ENCODE measurements at places on chromosomes 4 and X.

- no peak for DNase-seq
Measured at GRCh38 chrX:154351183-154352011, 23.0 kb downstream of the FLNA start.

- no peak for DNase-seq
Measured at GRCh38 chr4:141759796-141760425, 123.5 kb downstream of the IL15 start.

- DNase-seq: no peak
Measured at GRCh38 chr4:57763070-57763469, 652.9 kb upstream of the IGFBP7 start.

- DNase-seq: peak; percentile 25
Measured at GRCh38 chrX:18886005-18886343, 97.9 kb downstream of the PHKA2 start.

- no peak for DNase-seq
Measured at GRCh38 chr4:74822603-74823002, 28.3 kb upstream of the BTC start.

DNA sequence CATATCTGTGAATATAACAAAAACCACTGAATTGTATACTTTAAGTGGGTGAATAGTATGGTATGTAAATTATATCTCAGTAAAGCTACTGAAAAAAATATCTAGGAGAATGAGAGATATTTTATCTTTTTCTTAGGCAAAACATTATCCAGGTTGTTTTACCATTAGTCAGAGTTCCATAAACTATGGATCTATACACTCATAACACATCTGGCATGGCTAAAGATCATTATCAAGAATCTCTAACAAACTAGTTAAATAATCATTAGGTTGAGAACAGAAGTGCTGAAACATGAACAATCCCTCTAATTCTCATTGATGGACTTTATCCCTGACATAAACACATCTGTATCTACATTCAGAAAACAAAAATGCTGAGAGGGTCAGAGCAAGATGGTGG lies 15.6 kb downstream of the MED14 start:
- no peak for DNase-seq

- no peak for DNase-seq
Measured at GRCh38 chr4:11596989-11597388, 168.3 kb upstream of the HS3ST1 start.

GRCh38 chr4:112296949-112297880 lies at the start of gene ALPK1:
Gene ALPK1, plus strand, starts transcription at chr4:112297369.
- no peak for DNase-seq

DNA sequence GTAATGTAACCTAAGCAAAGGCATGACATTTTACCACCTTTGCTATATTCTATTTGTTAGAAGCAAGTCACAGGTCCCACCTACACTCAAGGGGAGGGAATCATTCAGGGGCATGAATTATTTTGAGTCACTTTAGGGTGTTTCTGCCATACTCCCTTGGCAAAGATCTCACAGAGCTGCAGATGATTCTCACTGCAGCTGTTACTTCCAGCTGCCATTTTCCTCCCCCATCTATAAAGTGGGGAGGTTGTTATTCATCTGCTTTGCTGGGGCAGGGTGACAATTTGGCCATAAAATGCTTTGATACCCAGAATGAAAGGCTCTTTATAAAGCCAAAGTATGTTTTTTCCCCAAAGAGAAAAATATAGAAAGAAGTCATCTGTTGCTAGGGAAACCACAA lies 136.5 kb upstream of the SMIM31 start:
- no peak for DNase-seq

DNA sequence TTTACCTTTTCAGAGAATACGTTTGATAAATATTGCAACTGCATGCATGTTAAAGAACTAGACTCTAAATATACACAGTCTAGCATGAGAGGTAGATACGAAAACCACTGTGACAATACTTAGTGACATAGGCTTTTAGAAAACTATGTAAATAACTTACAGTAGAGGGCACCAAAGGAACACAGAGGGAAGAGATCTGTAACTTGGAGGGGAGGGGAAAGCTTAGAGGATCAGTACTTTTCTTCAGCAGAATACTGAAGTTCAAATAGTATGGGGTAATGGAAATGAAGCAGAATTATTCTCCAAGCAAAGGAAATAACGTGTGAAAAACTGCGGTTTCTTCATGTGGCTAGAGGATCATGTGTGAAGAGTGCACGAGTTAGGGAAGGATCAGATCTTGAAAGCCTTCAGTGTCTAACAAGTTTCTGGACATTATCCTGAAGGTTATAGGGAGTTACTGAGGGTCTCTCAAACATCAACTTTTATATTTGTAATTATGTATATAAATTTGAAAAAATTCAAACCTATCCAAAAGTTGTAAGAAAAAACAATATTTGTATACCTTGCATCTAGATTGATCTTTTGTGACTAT lies 264.3 kb downstream of the NPFFR2 start:
- no peak for DNase-seq

DNA sequence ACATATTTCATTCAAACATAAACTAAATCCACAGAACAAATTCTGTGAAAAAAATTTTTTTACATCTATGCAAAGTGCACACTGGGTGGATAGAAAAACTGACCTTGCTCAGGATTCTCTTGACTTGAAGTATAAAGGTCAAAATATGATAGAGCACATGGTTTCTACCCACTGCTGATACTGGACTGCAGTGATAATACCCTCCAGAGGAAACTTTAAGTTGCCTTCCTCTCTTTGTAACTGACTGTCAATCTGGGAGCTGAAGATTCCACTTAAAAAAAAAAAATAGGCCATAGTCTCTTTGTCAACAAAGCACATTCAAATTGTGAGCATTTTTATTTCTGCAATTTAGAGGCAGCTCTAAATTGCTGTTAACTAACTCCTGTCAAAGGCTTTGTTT lies 3.2 kb upstream of the AMMECR1 start:
- no peak for DNase-seq

- no peak for DNase-seq
Measured at GRCh38 chr4:182022909-182023308, 220.3 kb upstream of the TENM3 start.

GRCh38 chr4:140092094-140092851 lies 61.7 kb downstream of the MAML3 start:
- DNase-seq: peak; percentile 22

DNA sequence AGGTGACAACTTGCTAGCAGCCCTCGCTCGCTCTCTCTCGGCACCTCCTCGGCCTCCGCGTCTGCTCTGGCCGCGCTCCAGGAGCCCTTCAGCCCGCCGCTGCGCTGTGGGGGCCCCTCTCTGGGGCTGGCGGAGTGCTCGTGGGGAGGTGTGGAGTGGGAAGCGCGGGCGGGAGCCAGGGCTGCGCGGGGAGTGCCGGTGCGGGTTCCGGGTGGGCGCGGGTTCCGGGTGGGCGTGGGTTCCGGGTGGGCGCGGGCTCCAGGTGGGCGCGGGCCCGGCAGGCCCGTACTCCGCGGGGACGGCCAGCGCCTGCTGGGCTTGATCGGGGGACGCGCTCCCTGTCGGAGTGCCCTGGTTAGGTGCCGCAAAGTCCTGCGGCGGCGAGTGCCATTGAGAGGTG lies 384.3 kb downstream of the GPM6A start:
- no peak for DNase-seq

- DNase-seq: no peak
Measured at GRCh38 chrX:18676470-18676869, 4.6 kb upstream of the RS1 start.

DNA sequence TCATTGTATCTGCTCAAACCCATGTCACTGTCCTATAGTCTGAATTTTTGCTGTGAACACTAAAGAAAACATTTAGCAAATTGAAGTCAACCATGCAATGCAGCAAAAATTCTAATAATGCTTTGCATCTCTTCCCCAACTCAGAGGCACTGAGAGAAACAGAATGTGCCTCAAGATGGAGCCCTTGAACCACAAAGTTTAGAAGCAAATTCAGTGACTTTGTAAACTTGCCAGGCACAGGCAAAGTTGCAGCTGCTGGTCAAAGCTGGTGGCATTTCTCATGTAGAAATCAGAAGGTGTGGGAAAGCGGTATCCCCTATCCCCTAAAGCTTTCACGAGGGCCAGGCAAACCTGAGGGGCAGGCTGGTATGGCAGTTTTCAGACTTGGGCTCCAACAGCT lies 121.7 kb upstream of the DIPK2B start:
- peak; percentile 1 for DNase-seq

GRCh38 chr4:94545296-94545695 lies 93.6 kb downstream of the PDLIM5 start:
- DNase-seq: no peak

- DNase-seq: no peak
Measured at GRCh38 chrX:101564651-101565050, 14.3 kb downstream of the ARMCX1 start.

DNA sequence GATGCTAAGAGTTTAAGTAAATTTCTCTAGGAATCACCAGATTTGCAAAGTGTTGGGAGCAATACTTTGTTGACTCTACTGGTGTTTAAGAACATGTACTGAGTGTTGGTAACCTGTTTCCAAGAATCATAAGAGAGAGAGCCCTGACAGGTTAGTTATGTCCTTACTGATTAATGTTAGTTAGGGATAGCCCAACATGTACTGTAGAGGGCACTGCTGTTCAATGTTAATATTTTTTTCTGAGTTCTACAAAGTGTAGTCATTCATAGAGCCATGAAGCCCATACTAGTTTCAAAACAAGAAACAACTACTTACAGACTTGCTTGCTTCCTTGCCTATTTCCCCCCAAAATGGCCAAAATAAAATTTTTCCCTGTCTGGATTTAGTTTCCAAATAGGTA lies 11.9 kb downstream of the TMPRSS11D start:
- DNase-seq: no peak

DNA sequence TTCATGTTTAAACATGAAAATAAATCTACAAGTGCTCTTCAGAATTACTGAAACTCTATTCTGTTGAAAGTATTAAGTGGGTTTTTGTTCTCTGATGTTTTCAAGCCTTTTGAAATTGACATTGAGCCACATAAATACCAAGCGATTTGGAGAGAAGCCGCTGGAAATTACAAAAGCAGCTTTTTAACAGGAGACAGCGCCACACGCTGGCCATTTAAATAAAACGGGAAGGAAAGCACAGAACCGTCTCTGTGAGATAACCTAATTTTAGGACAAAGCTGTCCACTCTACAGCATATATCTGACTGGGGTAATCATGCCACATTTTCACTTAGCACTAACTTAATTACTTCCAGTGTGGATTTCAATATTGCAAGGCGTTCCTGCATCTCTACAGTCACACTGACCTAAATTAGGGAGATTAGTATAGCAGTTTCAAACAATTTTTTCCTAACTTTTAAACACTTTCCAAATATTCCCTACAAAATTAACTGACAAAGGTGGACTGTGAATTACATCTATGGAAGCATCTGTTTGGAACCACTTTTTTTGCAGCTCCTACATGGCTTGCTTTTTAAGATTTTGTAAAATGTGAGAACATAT lies 6.8 kb upstream of the ANOS1 start:
- peak; percentile 29 for DNase-seq

GRCh38 chr4:151267104-151267503 lies 9.9 kb upstream of the PRSS48 start:
- no peak for DNase-seq

GRCh38 chrX:96798982-96799381 lies 84.7 kb upstream of the RPA4 start:
- no peak for DNase-seq

DNA sequence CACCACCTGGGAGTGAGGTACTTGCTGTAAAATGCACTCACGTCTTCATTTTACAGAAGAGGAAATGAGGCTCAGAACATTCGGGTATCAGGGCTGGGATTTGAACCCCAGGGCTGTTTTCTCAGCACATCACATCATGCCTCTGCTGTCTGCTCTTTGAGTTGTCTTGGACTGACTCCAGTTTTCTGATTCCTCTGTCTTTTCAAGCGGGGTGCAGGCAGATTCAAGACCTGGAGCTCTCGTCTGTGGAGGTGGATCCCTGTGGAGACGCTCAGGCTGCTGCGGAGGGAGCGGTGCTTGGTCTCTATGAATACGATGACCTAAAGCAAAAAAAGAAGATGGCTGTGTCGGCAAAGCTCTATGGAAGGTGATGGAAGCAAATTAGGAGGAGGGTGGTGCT lies 6.3 kb downstream of the LAP3 start:
- DNase-seq: no peak

GRCh38 chrX:88605222-88605583 lies 141.8 kb upstream of the CPXCR1 start:
- DNase-seq: no peak

GRCh38 chr4:81566161-81566591 lies 94.5 kb upstream of the RASGEF1B start:
- no peak for DNase-seq

GRCh38 chr4:103046416-103047290 lies 27.1 kb upstream of the SLC9B1 start:
- peak; percentile 32 for DNase-seq

- no peak for DNase-seq
Measured at GRCh38 chr4:67396008-67396407, 149.3 kb downstream of the CENPC start.

- no peak for DNase-seq
Measured at GRCh38 chr4:109947457-109947856, 34.8 kb downstream of the EGF start.

DNA sequence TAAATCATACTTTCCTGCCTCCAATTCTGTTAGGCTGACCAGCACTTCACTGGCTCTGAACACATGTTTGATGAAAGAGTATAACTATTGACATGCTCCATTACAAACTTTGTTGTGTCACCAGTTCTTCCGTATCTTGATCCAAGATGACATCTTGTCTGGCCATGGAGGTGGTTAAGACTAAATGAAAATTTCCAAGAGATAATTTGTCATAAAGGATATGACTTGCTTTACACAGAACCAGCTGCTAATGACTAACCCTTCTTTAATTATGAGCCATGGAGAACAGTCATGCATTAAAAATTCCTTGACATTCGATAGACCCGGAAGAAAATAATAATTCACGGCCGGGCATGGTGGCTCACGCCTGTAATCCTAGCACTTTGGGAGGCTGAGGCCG lies 17.7 kb upstream of the N4BP2 start:
- DNase-seq: no peak

DNA sequence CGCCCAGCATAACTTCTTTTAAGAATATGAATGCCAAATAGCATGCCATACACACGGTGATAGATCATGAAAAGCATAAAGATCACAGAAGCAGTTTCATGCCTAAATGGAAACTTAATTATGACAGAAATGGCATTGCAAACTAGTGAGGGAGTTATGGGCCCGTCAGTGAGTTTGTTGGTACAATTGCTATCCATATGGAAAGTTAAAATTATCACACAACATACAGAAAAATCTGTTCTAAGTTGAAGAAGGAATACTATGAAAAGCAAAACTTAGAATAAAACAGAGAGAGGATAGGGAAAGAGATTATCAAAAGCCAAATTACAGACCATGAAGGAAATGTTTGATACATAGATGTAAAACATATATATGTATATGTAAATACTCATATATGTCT lies 30.2 kb upstream of the RAP1GDS1 start:
- DNase-seq: no peak

All from stimulated activated CD4-positive, alpha-beta T cell treated with anti-CD3 and anti-CD28 coated beads, Interleukin-15, amount 100 ng/mL, for 24 hours (primary cell).